Activated CD8-positive, alpha-beta memory T cell treated with anti-CD3 and anti-CD28 coated beads, Interleukin-2, amount 50 U/mL, for 4 hours (primary cell): ENCODE measurements at places on chromosomes 3 and 15.

DNA sequence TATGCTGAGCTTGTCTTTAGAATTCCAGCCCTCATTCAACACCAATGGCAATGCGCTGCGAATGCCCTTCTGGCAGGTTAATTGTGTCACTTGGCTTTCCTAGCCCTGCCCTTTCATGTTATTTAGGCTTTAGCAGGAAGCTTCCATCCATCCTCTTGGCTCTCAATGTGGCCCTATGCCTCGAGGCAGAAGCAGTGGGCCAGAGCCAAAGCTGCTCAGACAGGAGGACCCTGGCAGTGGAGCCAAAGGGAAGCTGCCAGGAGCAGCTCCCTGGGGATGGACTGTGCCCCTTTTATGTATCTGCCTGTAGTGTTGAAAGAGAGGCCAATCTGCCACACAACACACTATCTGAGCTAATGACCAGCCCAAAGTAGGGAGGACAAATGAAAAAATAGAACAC is 376.4 kb downstream of the CTNNB1 start:
- DNase-seq: no peak

- no peak for DNase-seq
Measured at GRCh38 chr15:58285212-58285920, 146.4 kb upstream of the LIPC start.

DNA sequence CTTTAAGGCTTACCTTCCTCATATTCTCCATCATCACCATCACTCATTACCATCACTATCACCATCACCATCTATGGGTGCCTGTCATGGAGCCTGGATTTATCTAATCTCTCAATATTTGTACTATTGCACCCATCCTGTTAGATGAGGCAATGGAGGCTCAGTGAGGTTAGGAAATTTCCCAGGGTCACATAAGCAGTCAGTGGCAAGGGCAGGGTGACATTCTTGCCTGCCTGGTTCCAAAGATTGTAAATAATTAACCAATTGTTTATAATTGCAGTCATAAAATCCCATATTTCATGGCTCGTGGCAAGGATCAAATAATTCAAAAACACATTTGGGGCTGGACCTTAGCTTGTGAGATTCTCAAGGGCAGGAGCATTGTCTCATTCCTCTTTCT is 55.2 kb downstream of the MGLL start:
- DNase-seq: no peak

DNA sequence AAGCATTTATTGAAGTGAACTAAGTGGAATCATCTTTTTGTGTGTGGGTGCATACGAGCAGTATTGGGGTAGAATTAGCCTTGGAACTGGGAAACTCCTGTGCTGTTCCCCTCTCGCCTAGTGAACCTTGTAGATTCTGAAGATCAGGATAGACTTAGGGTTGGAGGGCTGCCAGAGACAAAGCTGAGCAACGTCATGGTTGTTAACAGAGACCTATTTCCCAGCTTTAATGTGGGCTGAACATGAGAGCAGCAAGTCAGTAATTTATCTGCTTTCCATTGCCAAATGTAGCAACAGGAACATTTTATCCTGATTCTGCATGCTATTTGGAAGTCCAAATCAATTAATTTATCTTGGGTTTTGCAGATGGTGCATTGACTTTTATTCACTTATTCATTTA is 246.6 kb downstream of the IL20RB start:
- DNase-seq: no peak

- DNase-seq: no peak
Measured at GRCh38 chr3:11602239-11602840, 41.4 kb downstream of the VGLL4 start.

- no peak for DNase-seq
Measured at GRCh38 chr3:71854096-71854495, 69.1 kb upstream of the PROK2 start.

GRCh38 chr3:150022381-150023238 is 51.9 kb upstream of the PFN2 start:
- DNase-seq: no peak

- DNase-seq: no peak
Measured at GRCh38 chr3:23760325-23760724, 45.4 kb upstream of the UBE2E1 start.

GRCh38 chr15:70585707-70586034 is 177.7 kb downstream of the UACA start:
- DNase-seq: peak; percentile 25
